Activated CD4-positive, alpha-beta T cell treated with anti-CD3 and anti-CD28 coated beads for 1 hour (primary cell): ENCODE measurements at places on chromosomes 1 and 21.

- peak; percentile 50 for DNase-seq
Measured at GRCh38 chr1:10941891-10942541, 70.4 kb upstream of the TARDBP start.

- DNase-seq, result no peak
Measured at GRCh38 chr1:119470958-119471357, 36.1 kb upstream of the HSD3B1 start.

DNA sequence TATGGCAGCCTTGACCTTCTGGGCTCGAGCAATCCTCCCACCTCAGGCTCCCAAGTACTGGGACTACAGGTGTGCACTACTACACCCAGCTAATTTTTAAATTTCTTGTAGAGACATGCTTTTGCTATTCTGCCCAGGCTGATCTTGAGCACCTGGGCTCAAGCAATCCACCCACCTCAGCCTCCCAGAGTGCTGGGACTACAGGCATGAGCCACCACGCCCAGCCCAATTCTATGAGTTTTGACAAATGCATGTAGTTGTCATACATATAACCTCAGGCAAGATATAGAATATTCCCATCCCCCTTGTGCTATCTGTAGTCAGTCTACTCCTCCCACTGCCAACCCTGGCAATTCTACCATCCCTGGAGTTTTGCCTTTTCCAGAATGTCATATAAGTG is 38.7 kb upstream of the TTC22 start:
- DNase-seq, result no peak

DNA sequence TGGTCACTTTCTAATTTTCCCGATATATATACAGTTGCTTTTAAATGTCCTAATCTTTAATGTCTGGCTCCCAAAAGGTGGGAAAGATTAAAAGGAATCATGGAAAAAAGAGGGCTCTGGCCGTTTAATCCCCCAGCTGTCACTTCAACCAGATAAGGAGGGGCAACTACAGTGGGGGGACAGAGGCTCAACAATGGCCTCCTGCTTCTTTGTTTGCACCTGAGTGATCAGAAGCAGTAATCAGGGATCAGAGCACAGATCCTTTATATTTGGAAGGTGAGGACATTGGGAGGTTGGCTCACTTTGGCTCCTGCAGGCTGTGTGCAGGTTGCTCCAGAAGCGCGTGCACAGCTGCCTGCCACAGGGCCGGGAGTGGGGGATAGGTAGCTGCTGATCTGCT is 212.8 kb downstream of the FMN2 start:
- no peak for DNase-seq

DNA sequence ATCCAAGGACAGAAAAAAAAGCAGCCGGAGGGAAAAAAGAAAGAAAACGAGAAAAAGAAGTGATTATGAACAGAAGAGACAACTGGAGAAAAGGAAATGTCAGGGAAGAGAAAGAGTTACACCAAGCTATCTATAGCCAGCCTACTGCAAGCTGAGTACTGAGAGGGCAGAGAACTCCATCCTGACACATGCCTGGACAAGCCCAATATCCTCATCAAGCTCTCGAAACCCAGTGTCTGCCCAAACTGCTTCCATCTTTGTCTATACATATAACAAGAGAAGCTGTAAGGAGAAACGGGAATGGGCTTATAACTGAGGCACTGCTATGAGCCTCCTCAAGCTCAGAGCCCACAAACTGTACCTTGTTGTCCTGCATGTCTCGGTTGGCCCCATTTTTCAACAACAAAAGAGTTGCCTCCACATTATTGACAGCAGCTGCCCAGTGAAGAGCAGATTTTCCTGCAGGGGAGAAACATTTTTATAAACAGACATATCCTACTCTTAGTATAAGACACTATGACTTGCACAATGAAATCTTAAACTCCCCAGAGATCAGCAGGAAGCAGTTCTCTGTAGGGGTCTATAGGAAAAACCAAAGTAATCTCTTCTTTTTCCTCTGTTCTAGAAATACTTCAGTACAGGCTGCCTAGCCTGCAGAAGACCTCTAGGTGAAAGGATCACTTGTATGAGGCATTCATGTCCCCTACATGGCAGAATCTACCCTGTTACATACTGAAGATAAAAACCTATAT is 21.2 kb upstream of the ADAM30 start:
- DNase-seq, result no peak

DNA sequence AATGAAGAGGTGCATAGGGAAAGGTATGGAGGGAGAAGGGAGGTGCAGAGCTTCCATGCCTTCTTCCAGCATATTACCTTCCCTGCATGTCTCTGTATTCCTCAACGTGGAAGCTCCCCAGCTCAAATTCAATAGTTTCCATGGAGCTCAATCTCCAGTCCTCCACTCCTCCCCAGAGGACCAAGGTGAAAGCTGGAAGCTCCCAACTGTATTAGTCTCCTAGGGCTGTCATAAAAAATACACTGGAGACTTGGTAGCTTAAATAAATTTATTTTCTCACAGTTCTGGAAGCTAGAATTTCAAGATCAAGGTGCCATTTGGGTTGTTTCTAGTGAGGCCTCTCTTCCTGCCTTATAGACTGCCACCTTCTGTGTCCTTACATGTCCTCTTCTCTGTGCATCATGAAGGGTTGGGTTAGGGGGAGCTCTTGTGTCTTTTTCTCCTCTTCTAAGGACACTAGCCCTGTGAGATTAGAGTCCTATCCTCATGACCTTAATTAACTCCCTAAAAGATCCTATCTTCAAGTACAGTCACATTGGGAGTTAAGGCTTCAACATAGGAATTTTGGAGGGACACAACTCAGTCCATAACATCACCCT is 21.9 kb upstream of the RABGGTB start:
- DNase-seq, result no peak

DNA sequence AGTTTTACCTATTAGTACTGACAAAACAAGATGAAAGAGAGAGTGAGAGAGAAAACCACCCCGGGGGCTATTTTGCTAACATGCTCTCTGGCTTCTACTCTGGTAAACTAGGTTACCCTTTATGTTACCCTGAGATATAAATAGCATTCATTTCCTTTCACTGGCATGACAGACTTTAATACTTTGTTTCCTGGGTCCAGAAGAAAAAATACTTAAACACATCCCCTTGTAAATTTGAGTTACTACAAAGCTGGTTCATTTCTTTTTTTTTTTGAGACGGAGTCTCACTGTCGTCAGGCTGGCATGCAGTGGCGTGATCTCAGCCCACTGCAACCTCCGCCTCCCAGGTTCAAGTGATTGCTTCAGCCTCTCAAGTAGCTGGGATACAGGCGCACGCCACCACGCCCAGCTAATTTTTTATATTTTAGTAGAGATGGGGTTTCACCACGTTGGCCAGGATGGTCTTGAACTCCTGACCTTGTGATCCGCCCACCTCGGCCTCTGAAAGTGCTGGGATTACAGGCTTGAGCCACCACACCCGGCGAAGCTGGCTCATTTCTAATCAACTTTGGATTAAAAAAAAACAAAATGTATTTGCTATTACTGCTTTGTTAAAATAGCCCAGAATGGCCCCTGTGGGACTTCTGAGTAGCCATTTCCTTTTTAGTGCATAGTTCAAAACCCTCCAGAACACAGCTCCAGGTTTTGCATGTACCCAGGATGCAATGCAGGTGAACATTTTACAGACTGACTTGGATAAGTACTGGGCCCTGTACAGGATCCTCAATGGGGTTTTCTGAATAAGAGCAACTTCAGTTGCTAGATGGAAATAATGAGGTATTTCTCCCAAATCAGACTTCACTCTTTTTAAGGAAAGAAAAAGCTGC is 20.6 kb downstream of the INPP5B start:
- no peak for DNase-seq

DNA sequence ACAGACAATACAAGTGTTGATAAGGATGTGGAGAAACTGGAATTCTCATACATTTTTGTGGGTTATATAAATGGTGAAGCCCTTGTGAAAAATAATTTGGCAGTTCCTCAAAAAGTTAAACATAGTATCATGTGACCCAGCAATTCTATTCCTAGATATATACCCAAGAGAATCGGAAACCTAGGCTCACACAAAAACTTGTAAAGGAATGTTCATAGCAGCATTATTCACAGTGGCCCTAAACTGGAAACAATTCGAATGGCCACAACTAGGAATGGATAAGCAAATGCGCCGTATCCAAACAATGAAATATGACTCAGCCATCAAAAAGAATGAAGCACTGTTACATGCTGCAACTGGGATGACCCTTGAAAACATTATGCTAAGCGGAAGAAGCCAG is 3.9 kb upstream of the CD247 start:
- no peak for DNase-seq

GRCh38 chr1:152141971-152142584 is 16.9 kb downstream of the RPTN start:
- no peak for DNase-seq

DNA sequence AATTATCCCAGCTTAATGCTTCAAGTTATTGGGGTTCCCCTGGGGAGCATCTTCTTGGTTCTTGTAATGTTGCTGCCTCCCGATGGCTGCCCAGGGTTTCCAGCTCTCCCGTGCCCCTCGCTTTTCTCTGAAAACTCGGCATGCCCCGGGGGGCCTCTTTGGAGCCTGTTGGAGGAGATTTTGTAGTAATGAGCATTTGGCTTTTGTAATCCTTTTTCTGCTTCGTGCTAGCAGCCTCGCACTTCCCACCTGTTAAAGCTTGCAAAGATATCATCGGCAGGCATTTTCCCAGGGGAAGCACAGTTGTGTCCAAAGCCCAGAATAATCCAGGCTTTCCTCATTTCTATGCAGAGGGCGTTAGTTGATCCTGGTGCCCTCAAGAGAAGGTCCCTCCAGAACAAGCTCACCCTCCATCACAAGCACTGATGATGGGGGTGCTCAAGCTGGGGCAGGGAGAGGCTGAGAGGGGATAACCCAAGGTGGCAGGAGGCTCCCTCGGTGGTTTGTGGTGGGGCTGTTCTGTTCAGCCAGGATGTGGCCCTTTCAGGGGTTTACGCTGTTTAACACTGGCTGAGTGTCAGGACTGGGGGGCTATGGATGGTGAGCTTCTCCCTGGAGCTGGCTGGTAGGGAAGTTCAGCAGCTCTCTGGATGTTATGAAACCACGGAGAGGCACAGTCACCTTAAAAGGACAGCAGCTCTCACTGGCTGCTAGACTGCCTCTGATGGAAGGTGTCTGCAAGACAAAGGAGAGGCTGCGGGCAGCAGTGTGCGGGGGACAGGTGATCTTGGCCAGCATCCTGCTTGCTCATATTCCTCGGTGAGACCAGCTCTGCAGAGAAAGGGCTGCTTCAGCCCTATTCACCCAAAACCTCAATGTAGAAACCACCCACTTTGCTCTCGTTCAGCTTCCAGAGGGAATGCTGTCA is 477.1 kb upstream of the VAMP3 start:
- no peak for DNase-seq

DNA sequence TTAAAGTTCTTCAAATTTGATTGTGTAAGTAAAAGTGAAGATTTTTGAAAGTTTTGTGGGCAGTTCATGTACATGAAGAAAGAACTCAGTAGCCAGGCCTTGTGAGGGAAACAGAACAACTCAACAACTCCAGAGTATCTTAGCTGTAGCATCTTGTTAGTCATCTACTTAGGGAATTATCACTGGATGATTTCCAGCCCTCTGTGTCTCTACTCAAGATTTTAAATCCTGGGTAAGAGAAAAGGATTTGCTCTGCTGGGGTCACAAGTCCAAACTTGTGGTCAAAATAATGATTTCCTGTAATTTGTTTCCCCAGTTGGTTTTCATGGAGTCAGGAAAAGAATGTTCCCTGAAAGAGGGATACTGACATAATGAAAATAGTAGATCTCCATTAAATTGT is 8.2 kb downstream of the OR10T2 start:
- DNase-seq, result no peak

DNA sequence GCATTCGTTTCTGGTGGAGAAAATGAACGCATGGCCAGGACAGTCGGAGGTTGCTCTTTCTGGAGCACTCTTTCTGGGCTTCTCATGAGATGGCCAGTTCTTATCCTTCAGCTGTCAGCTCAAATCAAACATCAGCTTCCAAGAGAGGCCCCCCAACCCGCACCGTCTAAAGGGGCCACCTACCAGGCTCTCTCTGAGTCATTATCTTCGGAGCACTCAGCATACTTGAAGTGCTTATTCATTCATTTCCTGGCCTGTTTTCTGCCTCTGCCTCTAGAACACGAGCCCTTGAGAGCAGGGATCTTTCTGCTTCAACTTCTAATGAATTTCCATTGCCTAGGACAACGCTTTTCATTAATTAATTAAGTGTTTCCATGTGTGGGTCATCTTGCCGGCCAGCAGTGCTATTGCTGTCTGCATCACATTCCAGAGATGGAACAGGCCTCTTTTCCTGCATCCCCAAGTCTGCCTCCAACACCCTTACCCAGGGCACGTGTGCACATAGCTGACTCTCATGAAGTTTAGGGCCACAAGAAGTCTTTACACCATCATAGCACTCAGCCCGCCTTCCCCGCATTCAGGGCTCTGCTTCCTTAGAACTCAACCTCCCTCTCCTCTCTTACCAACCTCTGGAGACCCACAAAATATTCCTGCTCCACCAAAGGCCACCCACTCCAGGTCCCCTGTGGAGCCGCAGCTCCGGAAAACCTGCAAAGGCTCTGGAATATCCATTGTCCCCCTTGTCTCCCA is 52.1 kb upstream of the LAPTM5 start:
- DNase-seq, result no peak

DNA sequence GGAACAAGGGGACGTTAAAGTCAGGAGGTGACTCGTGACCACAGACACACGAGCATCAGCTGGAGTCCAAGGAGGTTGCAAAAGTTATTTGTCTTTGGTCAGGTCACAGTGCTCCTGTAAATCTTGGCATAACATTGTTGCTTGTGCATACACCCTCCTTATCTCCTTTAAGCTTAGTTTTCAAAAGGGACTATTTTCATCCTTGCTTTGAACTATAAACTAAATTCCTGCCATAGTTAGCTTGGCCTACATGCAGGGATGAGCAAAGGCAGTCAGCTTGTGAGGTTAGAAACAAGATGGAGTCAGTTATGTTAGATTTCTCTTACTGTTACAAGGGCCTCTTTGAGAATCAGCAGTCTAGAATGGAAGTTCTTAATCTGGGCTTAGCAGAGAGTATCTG is 28.0 kb upstream of the FASLG start:
- DNase-seq, result no peak

DNA sequence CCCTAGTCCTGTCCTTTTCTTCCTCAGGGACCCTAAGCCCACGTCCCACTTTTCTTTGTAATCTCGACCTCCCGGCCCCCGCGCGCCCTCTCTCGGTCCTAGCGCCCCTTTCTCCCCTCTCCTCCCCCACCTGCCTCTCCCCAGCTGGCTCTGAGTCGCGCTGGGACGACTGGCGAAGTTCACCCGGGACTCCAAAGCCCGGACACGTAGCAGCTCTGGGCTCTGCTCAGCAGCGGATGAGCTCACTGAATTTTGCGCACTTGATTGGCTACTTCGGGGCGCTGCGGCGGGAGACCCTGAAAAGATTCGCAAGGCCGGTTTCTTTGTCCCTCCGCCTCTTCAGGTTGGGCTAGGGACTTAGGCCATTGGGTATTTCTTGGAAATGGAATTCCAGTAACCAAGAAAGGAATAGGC is 16.3 kb upstream of the ACKR1 start:
- DNase-seq, result no peak

- no peak for DNase-seq
Measured at GRCh38 chr1:37718901-37719571, 26.7 kb downstream of the CDCA8 start.

DNA sequence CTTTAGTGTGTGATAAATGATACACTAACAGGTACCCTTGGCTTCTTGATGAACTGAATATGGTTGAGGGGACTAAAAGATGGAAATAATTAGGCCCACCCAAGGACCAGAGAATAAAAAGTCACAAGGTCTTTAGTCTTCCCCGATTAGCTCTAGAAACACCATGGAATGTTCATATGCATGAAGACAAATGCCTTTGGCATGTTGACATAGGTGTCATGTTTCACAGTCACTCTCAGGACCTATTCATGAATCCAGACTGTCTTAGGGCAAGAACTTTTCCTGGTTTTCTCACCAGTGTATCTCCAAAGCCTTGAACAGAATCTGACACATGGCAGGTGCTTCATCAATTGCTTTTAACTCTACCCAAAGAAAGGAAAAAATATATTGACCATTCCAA is 412.8 kb downstream of the AJAP1 start:
- no peak for DNase-seq
